IPS DF 6.9 (cell line): ENCODE measurements at places on chromosomes 3 and 15.

GRCh38 chr3:179098388-179099077 is 26.9 kb upstream of the ZMAT3 start:
- H3K36me3 ChIP-seq = no peaks in the 10 kb centered on the region
- H3K27ac ChIP-seq = no peak overlapping the region
- H3K4me1 ChIP-seq = no peaks in the 10 kb centered on the region; the same call in 1 of the 2 replicates
- H3K4me3 ChIP-seq = no peak overlapping the region
- no peaks in the 10 kb centered on the region for H3K27me3 ChIP-seq

DNA sequence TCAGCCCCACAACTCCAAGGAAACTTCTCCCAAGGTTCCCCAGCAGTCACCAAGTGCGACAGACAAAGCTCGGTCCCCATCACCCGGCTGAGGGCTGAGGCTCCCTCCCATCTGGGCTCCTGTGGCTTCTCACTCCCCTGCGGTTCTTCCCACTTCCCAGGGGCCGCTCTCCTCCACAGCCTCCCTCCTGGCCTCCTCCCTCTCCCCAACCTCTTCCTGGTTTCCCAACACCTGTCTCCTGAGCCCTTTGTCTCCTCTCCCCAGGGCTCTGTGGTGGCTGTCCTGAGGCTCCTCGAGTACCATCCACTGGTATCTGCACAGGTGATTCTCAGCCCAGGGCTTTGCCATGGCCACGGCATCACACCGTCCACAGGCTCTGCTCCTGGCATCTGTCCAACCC is 113.2 kb upstream of the NSMCE3 start:
- H3K27ac ChIP-seq = no peak overlapping the region
- no peaks in the 10 kb centered on the region for H3K27me3 ChIP-seq
- no peak overlapping the region for H3K4me3 ChIP-seq
- DNase-seq = no peak

- H3K36me3 ChIP-seq = no peaks in the 10 kb centered on the region
- no peak overlapping the region for H3K27ac ChIP-seq
- H3K4me3 ChIP-seq = no peak overlapping the region
Measured at GRCh38 chr15:47887241-47887800, 170.0 kb downstream of the SEMA6D start.

GRCh38 chr3:69118555-69118954 is 3.8 kb downstream of the LMOD3 start:
- no peak overlapping the region for H3K4me3 ChIP-seq
- no peaks in the 10 kb centered on the region for H3K4me1 ChIP-seq
- no peaks in the 10 kb centered on the region for H3K27me3 ChIP-seq
- H3K36me3 ChIP-seq = no peaks in the 10 kb centered on the region
